HS-27A (cell line): ENCODE measurements at places on chromosomes 1 and 21.

GRCh38 chr1:163335216-163335615 lies 13.5 kb downstream of the NUF2 start:
- no peak for DNase-seq

GRCh38 chr1:197921235-197922069 lies 4.3 kb downstream of the LHX9 start:
- no peak for DNase-seq

- no peak for DNase-seq
Observed at GRCh38 chr1:154661110-154661509, 53.1 kb upstream of the ADAR start.

DNA sequence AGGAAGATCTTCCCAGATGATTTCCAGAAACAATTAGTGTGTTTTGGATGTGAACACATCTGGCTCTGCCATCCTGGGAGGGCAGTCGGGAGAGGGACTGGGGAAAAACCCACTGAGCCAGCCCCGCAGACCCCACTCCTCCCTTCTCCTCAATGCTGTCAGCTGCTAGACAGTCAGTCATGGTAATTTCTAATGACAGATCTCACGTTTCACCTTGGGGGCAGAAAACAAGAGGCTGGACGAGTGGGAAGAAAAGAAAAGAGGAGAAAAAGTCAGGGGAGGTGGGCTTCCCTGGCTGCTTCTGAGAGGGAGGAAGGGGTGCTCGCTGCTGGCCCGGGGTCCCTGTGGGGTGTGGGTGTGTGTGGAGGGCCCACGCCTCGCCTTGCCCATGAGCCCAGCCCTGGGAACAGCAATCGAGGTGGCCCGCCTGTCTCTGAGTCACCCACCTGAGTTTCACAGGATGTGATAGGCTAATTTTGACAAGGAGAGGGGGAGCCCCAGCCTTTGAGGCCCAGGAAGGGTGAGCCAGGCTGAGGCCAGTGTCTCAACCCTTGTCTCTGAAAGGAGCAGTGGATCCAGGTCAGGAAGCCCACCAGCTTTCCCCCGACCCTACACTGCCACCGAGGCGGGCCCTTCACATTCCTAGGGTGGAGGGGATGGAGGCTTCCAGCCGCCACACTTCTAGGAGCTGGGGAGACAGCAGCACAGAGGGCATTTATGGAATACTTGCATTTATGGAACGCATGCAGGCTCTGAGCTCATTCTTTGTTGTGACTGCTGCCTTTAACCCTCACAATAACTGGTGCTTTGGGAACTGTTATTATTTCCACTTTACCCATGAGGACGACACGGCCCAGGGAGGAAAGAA lies 49.1 kb upstream of the IFNLR1 start:
- no peak for DNase-seq

DNA sequence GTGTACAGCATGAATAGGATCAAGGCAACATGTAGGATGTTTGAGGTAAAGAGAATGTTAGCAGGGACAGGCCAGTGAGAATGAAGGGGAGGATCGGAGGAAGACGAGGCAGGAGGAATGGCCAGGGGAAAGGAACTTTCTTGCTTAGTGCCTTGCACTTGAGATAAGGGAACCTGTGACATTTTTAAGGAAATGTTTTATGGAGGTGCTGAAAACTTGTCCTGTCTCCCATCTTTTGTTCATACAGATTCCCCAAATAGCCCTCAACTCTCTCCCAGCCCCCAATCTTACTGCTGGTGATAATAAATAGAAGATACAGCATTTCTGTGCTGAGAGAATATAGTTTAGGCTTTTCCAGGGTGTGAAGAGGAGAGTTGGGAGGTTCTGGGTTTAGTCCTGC lies 13.6 kb downstream of the ATP8B2 start:
- no peak for DNase-seq

DNA sequence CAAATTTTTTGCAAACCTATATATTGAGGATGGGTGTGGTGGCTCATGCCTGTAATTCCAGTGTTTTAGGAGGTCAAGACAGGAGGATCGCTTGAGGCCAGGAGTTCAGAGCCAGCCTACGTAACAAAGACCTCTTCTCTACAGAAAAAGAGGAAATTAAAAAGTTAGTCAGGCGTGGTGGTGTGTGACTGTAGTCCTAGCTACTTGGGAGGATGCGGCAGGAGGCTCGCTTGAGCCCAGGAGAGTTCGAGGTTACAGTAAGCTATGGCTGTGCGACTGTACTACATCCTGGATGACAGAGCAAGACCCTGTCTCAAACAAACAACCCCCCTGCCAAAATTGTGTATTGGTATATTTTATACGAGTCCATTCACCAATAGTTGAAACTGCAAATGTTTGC lies 589.7 kb downstream of the DPYD start:
- no peak for DNase-seq

GRCh38 chr1:231806623-231807495 lies 180.3 kb downstream of the DISC1 start:
- no peak for DNase-seq

GRCh38 chr21:26060335-26061115 lies 110.0 kb downstream of the APP start:
- DNase-seq = no peak
